Neural crest cell (in vitro differentiated cells): ENCODE measurements at places on chromosomes 13 and 19.

DNA sequence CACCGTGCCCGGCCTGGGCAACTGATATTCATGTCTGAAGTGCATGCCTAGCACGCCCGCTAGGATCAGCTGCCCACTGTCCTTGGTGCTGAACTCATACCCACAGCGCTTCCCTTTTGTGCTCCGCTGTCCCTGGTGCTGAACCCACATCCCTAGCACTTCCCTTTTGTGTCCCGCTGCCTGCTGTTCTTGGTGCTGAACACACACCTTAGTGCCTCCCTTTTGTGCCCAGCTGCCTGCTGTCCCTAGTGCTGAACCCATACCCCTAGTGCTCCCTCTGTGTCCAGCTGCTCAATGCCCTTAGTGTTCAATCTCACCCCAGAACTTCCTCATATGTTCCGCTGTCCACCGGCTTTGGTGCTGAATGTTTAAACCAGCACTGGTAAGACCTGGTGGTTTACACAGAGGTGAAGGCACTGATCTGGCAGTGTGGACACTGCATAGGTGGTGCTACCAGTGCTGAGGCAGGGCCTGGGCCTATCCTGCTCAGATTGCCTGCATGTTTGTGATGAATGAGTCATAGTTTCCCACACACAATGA lies 26.3 kb upstream of the SIGLEC11 start:
- H3K4me1 ChIP-seq, result peaks cover 4% of the 10 kb centered on the region
- DNase-seq, result peak; percentile 93
- H3K36me3 ChIP-seq, result peaks cover 3% of the 10 kb centered on the region
- H3K4me3 ChIP-seq, result peak overlapping the region; percentile 20
- peak overlapping the region; percentile 32 for H3K27ac ChIP-seq

- H3K4me1 ChIP-seq, result no peaks in the 10 kb centered on the region
- no peak overlapping the region for H3K27ac ChIP-seq
- H3K27me3 ChIP-seq, result peaks cover 2% of the 10 kb centered on the region
Observed at GRCh38 chr19:19146865-19147264, 8.6 kb upstream of the TMEM161A start.

GRCh38 chr13:109955598-109955997 lies 169.2 kb upstream of the IRS2 start:
- peaks cover 60% of the 10 kb centered on the region for H3K27me3 ChIP-seq
- H3K4me1 ChIP-seq, result peaks cover 11% of the 10 kb centered on the region
- no peak overlapping the region for H3K4me3 ChIP-seq
- no peak for DNase-seq
- H3K36me3 ChIP-seq, result peaks cover 3% of the 10 kb centered on the region
- H3K27ac ChIP-seq, result peak overlapping the region; percentile 55

GRCh38 chr19:7706188-7706954 lies 4.4 kb upstream of the FCER2 start:
- peak overlapping the region; percentile 57 for H3K27ac ChIP-seq
- H3K4me3 ChIP-seq, result no peak overlapping the region
- no peaks in the 10 kb centered on the region for H3K4me1 ChIP-seq
- no peaks in the 10 kb centered on the region for H3K36me3 ChIP-seq
- H3K27me3 ChIP-seq, result peaks cover 42% of the 10 kb centered on the region

DNA sequence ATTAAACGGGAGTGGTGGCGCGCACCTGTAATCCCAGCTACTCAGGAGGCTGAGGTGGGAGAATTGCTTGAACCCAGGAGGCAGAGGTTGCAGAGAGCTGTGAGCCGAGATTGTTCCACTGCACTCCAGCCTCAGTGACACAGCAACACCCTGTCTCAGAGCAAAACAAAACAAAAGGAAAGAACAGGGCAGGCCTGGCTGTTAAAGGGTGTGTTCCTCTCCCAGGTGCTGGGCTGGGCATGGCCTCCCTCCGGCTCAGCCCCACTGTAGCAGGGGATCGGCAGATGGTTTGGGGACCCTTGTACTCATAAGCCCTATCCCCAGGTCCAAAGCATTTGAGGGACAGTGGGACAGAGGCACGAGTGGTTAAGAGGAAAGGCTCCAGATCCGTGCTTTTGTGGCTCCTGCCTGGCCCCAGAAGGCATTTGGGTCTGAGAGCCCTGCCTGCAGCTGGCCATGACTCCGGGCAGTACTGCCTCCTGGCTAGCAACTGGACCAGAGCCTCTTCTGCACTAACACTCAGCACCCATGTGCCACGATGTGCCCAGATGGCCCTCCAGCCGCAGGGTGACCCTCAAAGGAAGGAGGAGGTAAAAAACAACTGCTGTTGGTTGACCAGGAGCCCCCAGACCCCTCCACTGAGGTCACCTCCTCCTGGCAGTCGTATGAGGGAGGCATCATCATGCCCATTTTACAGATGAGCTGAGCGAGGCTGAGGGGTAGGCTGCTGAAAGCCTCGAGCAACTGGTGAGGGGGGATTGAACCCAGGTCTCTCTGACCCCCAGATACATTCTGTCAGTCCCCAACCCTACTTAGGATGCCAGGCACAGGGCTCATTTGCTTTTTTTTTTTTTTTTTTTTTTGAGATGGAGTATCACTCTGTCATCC lies 10.0 kb downstream of the RFX1 start:
- no peak overlapping the region for H3K27ac ChIP-seq
- no peak overlapping the region for H3K4me3 ChIP-seq
- no peaks in the 10 kb centered on the region for H3K27me3 ChIP-seq
- no peaks in the 10 kb centered on the region for H3K4me1 ChIP-seq

DNA sequence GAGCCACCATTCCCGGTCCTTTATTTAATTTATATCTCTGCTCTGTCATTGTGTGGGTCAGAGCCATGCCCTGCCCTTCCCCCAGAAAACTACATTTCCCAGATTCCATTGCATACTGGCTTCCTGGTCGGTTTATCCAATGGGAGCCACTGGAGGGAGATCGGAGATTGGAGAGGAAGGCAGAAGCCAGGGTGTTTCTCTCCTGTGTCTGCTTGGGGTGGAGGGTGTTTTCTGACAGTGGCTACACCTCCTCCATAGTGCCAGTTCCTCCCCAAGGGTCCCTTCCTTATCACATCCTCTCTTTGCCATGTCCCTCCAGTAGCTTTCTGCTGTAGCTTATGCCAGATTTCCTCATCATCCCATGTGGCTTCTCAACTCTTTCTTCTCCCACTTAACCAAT lies 19.0 kb downstream of the OLFM2 start:
- no peaks in the 10 kb centered on the region for H3K36me3 ChIP-seq
- H3K4me1 ChIP-seq, result peaks cover 13% of the 10 kb centered on the region
- DNase-seq, result peak; percentile 28

- H3K4me3 ChIP-seq, result no peak overlapping the region
- peaks cover 65% of the 10 kb centered on the region for H3K4me1 ChIP-seq
- H3K27me3 ChIP-seq, result no peaks in the 10 kb centered on the region
- H3K36me3 ChIP-seq, result no peaks in the 10 kb centered on the region
Observed at GRCh38 chr13:41562083-41562482, 104.7 kb downstream of the RGCC start.

GRCh38 chr13:49374585-49375290 lies 69.1 kb downstream of the CAB39L start:
- peaks cover 5% of the 10 kb centered on the region for H3K4me1 ChIP-seq
- no peak overlapping the region for H3K4me3 ChIP-seq
- no peaks in the 10 kb centered on the region for H3K27me3 ChIP-seq
- H3K27ac ChIP-seq, result no peak overlapping the region

DNA sequence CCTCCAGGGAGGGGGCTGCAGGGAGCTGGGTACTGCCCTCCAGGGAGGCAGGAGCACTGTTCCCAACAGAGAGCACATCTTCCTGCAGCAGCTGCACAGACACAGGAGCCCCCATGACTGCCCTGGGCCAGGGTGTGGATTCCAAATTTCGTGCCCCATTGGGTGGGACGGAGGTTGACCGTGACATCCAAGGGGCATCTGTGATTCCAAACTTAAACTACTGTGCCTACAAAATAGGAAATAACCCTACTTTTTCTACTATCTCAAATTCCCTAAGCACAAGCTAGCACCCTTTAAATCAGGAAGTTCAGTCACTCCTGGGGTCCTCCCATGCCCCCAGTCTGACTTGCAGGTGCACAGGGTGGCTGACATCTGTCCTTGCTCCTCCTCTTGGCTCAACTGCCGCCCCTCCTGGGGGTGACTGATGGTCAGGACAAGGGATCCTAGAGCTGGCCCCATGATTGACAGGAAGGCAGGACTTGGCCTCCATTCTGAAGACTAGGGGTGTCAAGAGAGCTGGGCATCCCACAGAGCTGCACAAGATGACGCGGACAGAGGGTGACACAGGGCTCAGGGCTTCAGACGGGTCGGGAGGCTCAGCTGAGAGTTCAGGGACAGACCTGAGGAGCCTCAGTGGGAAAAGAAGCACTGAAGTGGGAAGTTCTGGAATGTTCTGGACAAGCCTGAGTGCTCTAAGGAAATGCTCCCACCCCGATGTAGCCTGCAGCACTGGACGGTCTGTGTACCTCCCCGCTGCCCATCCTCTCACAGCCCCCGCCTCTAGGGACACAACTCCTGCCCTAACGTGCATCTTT lies 7.8 kb upstream of the CEACAM5 start:
- H3K27me3 ChIP-seq, result no peaks in the 10 kb centered on the region
- H3K4me1 ChIP-seq, result no peaks in the 10 kb centered on the region
- no peak overlapping the region for H3K27ac ChIP-seq
- DNase-seq, result no peak

- no peaks in the 10 kb centered on the region for H3K4me1 ChIP-seq
- H3K27ac ChIP-seq, result no peak overlapping the region
- H3K27me3 ChIP-seq, result no peaks in the 10 kb centered on the region
- no peaks in the 10 kb centered on the region for H3K36me3 ChIP-seq
- no peak overlapping the region for H3K4me3 ChIP-seq
Observed at GRCh38 chr13:73411067-73411809, 352.4 kb downstream of the KLF5 start.

GRCh38 chr19:19475849-19476828 lies 39.2 kb downstream of the TSSK6 start:
- peaks cover 15% of the 10 kb centered on the region for H3K4me1 ChIP-seq
- DNase-seq, result no peak
- H3K27ac ChIP-seq, result peak overlapping the region; percentile 19
- no peak overlapping the region for H3K4me3 ChIP-seq
- H3K36me3 ChIP-seq, result peaks cover 3% of the 10 kb centered on the region
- H3K27me3 ChIP-seq, result no peaks in the 10 kb centered on the region

DNA sequence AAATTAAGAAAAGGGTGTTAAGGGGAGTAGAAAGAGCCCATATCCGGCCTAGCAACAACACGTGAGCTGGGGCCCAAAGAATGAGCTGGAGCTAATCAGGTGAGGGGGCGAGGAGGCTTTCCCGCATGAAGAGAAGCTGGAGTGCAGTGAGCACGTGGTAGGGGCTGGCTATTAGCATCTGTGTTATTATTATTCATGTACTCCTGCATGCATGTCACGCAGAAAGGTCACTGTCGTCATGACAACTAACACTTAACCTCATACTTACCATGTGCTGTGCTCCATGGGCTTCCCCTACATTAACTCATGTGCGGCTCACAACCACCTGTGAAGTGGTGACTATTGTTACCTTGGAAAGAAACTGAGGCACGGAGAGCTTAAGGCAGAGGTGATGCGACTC lies 227.6 kb upstream of the UBL3 start:
- DNase-seq, result no peak
- H3K4me3 ChIP-seq, result no peak overlapping the region
- peak overlapping the region; percentile 13 for H3K27ac ChIP-seq
- no peaks in the 10 kb centered on the region for H3K27me3 ChIP-seq

DNA sequence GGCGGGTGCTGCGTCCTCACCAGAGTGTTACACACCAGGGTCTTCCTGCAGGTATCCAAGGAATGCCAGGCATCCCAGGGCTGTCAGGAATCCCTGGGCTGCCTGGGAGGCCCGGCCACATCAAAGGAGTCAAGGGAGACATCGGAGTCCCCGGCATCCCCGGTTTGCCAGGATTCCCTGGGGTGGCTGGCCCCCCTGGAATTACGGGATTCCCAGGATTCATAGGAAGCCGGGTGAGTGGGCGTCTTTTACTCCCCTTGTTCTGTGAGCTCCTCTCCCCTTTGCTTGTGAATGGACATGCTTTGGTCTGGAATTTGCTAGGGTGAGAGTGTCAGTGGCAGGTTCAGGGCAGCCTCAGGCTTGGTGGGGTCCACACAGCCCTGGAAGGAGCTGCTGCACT lies 75.9 kb downstream of the RAB20 start:
- peaks cover 12% of the 10 kb centered on the region for H3K4me1 ChIP-seq
- no peak for DNase-seq
- peaks cover 20% of the 10 kb centered on the region for H3K36me3 ChIP-seq
- no peak overlapping the region for H3K4me3 ChIP-seq

GRCh38 chr19:29620931-29621351 lies 14.9 kb downstream of the POP4 start:
- no peak overlapping the region for H3K4me3 ChIP-seq
- H3K27ac ChIP-seq, result peak overlapping the region; percentile 57
- H3K4me1 ChIP-seq, result peaks cover 7% of the 10 kb centered on the region
- H3K27me3 ChIP-seq, result peaks cover 9% of the 10 kb centered on the region

DNA sequence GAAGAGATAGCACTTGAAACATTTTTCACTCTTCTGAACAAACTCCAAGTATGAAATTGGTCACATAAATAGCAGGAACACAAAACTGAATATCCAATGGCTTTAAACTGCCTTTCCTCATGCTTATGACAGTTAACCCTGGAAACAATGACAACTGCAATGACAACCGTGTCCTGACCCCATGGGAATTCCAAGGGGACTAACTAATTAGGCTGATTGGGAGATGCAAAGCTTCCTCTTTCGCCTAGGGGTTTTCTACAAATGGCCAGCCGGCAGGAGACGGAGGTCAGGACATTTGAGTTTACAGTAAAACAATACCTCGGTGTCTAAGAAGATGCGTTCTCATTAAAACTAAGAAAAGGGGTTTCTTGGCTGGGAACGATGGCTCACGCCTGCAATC lies 53.0 kb upstream of the URAD start:
- H3K4me3 ChIP-seq, result no peak overlapping the region
- no peaks in the 10 kb centered on the region for H3K4me1 ChIP-seq
- no peak overlapping the region for H3K27ac ChIP-seq
- no peak for DNase-seq
- no peaks in the 10 kb centered on the region for H3K36me3 ChIP-seq

DNA sequence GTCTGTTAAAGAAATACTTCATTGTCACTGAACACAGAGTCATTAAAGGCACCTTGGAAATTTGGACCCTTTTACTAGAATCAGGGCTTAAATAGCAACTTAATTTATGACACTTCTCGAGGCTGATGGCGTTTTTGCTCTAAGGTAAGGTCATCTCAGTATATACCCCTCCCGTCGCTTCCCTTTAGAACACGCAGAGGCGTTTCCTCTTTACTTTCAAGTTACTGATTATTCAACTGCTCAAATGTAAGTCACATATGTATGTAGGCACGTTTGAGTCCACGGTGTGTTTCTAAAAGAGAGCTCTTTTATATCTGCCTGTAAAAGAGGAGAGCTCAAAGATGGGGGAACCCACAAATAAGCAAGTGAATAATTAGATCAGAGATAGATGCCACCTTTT lies 181.5 kb downstream of the TSHZ3 start:
- H3K27me3 ChIP-seq, result peaks cover 9% of the 10 kb centered on the region
- H3K4me1 ChIP-seq, result no peaks in the 10 kb centered on the region
- H3K4me3 ChIP-seq, result no peak overlapping the region
- H3K36me3 ChIP-seq, result no peaks in the 10 kb centered on the region

DNA sequence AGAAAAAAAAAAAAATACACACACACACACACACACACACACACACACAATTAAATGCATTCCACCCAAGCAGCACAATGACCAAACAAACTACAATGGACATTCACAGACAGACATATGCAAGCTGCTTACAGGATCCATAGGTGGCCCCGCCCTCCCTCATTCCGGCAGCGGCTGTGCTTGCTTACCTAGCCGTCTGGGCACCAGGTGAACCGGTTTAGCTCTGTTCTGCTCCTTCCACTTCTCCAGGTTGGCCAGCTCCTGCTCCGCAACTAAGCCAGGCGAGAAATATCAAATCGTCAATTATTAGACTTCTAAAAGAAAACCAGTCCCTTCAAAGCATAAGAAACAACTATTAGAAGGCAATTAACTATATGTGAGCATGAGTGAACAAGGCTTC lies 23.1 kb downstream of the EPSTI1 start:
- H3K4me3 ChIP-seq, result no peak overlapping the region
- H3K27me3 ChIP-seq, result no peaks in the 10 kb centered on the region
- H3K27ac ChIP-seq, result no peak overlapping the region
